ENCODE measurements at places on chromosomes 6 and 20.

DNA sequence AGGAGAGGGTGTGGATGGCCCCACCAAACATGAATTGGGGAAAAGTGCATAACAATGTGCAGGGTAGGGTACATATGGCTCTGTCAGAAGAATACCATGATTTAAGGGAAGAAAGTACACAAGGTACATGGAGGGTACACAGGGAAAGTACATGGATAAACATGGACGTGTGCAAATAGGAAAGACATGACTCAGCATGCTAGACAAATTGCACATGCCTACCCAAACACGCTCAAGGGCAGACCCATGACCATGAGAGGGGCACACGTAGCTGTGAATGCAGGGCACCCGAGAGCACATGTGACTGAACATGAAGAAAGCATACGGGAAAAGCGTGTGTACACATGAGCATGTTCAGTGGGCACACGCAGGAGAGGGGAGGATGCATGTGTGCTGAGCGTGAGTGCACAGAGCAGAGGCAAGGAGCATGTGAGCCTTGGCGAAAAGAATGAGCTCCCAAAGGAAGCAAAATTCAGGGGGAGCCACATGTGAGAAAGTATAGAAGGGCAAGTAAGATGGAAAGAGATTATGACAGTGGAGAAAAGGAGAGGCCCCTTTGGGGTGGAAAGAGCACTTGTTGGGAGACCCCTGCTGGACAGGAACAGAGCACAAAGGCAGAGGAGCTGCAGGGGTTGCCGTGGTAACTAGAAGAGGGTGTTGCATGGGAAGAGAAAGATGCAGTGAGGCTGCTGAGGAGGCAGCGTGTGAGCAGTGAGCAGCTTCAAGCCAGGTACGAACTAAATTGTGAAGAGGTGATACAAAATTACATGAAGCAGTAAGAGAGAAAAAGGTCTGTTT is 17.8 kb downstream of the OR2H2 start:
- peak; percentile 11 for DNase-seq

DNA sequence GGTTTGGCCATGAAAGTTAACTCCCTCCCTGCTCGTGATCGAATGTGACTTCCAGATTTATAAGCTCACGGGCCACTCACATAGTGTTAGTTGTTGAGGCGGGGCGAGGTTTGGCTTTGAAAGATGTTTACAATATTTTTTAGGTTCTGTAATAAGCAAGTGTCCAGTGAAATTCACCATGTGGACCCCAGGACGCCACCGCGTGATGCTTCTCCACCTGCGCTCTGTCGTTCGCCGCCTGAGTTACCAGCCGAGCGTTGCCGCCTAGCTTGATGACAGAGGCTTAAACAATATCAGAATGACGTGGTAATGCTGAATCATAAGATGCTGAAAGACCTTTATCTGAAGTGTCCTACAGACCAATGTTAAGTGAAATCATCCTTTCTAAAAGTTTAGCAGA is 241.0 kb downstream of the MYLK4 start:
- no peak for DNase-seq

DNA sequence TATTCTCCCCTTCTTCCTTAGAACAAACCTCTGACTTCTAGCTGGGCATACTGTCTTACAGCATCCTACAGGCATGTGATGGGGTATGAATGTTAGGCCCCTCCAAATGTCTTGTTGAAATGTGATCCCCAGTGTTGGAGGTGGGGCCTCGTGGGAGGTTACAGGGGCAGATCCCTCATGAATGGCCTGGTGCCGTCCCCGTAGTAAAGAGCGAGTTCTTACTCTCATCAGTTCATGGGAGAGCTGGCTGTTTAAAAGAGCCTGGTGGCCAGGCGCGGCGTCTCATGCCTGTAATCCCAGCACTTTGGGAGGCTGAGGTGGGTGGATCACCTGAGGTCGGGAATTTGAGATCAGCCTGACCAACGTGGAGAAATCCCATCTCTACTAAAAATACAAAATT is 15.5 kb downstream of the OVOL2 start:
- DNase-seq: no peak

DNA sequence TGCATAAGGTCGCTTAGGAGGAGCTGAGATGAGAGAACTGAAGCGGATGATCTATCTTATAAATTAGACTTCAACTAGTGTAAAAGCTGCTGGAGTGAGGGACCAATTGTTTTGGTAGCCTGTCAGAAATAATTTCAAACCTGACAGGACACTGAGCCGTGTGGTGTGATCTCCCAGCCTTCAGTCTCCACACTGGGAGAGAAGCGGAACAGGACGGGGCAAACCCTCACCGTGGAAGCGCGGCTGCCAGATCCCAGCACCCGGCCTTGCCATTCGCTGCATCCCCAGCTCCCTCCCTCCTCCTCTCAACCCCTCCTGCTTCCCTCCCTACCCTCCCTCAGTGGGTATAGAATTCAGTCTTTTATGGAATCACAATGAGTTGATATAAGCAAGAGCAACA is 900.1 kb upstream of the SLC35B3 start:
- no peak for DNase-seq

DNA sequence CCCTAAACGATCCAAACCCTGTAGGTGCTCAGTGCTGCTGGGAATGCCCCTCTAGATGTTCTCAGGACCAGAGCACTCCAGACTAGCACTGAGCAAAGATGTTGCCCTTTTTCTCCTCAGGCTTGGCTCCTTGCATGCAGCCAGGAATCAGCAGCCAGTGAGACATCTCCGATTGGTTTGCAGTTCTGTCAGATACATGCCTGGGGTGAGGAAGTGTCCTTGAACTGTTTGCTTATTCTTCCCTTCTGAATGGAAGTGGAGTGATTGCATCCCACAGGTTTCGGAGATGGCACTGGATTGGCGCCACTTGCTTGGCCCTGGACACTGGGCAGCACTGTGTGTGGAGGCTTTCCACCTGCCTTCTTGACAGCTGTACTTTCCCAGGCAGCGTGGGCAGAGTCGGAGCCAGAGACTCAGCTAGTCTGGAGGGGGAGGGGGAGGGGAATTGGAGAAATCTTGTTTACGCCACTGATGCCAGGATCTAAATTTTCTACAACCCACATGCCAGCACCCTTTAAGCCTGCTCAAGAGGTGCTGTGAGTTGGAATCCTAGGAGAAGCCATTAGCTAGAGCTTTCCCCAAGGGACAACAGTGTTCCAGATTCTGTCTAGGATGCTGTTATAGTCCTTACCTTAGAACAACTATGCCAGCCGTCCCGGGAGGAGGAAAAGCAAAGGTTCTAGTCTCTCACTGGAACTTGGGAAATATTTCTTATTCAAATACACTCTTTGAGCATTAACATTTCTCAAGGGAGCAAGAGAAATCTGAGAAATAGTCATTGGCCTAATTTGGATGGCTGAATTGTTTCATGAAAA is 49.2 kb upstream of the SASH1 start:
- no peak for DNase-seq

DNA sequence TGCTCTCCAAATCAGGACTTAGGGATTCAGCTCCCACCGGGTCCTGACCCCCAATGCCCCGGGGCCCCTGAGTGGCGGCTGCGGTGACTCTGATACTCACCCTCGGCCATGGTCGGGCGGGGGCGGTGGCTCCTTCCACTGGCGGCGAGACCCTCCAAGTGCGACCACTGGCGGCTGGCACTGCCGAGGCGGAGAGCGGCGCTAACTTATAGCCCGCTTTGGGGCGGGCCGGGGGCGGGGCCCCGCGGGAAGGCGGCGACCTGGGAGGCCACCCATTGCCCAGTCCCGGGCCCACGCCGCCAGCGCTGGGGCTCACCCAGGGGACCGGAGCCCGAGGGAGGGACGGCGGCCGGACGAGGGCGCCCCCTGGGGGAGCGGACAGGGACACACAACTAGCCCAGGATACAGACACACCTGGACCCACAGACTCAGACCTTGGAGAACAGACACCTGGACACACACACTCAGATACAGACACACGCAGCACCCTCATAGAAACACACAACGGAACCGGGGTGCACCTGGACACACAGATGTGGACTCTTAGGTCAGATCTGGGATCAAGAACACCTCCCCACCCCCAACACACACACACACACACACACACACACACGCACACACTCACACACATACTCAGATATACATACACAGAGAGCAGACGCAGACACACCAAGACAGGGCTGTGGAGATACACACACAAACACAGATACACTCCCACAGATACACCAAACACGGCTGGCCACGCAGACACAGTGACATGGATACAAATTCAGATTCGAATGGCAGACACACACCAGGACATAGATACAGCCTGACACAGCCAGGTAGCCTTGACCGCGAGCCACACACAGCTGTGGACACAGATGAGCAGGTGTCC is at the start of gene TGM2:
Gene TGM2 (minus strand): TSS at position 182 of the 877 bp plus-strand sequence. CDS start 72 bp downstream, at position 110.
- peak; percentile 40 for DNase-seq

GRCh38 chr6:134272374-134272773 is 45.5 kb downstream of the SGK1 start:
- DNase-seq: no peak

GRCh38 chr20:33814238-33814712 is 3.1 kb downstream of the CHMP4B start:
- no peak for DNase-seq

DNA sequence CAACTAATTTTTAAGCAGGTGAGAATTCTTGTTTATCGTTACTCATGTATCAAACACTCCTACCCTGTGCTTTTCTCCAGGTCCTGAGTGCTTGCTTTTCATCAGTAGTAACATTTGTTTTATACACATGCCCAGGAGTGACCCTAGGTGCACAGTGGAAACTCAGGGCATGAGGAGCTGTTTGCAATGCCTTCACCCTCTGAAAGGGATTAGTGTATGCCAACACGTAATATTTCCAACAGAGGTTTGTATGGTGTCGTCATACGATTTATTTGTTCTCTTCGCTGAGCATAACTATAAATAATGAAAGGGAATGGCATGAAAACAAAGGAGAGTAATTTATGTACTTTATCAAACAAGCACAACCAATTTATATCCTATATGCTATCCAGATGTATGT is 537.4 kb upstream of the MMS22L start:
- DNase-seq: no peak

- DNase-seq: peak; percentile 10
These were observed 5.2 kb upstream of the ENPP5 start for GRCh38 chr6:46175976-46176375.

DNA sequence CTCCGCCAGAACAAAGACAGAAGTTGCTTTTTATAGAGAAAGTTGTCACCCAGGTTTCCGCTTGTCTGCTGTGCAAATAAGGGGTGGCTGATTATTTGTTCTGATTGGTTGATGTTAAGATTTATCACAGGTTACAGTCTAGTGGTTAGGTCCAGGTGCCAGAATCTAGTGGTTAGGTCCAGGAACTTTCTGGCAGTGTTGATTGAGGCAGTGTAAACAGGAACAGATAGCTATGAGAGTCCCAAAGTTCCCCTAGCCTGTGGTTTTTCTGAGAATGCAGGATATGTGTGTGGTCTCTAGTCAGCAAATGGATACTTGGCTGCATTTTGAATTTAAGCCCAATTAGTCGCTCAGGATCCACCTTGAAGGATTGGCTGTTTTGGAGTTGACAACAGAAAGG is 148.0 kb downstream of the TMEM200A start:
- DNase-seq: peak; percentile 71

DNA sequence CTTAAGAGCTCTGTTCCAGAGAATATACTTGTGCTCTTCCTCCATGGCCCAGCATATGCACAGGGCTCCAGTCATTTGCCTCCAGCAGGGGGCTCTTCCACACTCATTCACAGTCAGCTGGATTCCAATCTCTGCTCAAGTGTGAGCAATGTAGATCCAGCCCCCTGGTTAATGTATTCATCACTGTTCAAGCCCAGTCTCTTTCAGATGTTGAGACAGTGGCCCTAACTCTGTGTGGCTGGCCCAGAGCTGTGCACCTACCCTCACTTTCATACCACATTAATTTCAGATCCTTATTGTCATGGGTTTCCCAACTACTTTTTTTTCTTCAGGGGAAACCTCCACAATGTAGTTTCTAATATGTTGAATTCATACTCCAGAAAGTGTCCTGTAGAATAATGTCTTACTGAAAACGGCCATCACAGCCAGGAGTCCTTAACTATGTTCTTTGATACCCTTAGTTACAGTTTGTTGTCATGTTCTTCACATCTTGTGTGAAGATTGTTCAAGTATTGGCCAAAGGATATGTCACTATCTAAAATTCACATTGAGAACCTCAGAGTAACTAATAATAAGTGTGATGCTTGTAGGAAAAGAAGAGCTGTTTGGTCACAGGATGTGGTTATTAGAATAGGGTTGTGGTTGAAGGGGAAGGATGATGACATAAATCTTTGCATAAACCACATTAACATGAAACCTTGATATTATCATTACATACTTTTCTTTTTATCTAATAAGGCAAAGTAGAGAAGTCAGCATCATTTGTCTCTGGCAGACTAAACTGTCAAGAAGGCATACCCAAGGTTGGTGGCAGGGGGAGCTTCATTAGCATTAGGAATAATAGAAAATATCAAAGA is 14.4 kb upstream of the HLA-DQA1 start:
- peak; percentile 85 for DNase-seq

DNA sequence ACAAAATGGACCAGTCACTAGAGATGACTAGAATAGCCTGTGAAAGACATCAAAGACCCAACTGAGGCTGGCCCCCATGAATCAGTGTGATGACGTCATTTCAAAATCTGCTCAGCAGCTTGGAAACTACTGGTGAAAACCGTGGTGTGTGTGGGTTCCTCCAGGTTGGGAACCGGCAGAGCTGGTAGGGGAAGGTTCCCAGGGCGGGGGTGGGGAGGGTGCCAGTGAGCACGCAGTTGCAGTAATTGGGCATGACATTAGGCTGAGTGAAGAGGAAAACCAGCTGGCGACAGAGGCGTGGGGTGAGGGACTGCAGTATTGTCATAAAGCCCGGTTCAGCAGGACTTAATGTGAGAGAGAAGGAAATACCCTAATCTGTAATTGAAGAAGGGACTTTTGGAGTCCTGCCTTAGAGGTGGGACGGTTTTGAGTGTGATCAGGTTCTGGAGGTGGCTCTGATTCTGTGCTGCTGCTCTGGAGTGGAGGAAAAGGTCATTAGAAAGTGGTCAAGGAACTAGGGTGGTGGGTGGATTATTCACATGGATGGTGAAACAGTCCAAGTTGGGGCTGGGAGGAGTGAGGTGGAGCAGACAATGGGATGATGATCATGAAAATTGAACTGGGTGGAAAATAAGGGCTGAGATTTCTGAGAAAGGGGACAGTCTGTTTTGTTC is 52.0 kb upstream of the MTHFD1L start:
- DNase-seq: no peak

GRCh38 chr20:33951171-33951570 is 42.5 kb upstream of the RALY start:
- no peak for DNase-seq

GRCh38 chr6:45591890-45592289 is 214.2 kb upstream of the SUPT3H start:
- no peak for DNase-seq

- DNase-seq: peak; percentile 71
These were observed 1.9 kb downstream of the PPP1R18 start for GRCh38 chr6:30684386-30685156.

DNA sequence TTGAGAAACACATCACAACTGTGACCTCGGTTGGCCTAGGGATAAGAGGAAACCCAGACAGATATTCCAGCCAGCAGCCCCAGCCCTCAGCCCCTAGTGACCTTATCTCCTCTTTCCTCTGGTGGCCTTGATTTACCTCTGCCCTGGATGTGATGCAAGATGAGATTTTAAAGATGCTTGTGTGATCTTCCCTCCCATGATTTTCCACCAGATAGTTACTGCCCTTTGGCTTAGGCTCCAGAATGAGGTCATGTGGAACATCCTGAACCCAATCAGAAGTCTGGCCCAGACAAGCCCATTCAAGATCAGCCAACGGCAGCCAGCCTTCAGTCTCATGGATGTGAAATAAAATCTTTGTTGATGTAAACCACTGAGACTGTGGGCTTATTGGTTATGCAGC is 104.0 kb downstream of the BANF2 start:
- DNase-seq: no peak

All from OCI-LY7 (cell line).